H7 (cell line): ENCODE measurements at places on chromosomes 3 and 15.
A peak's percentile ranks its signal among the peaks of the same experiment; 100 is the strongest.

DNA sequence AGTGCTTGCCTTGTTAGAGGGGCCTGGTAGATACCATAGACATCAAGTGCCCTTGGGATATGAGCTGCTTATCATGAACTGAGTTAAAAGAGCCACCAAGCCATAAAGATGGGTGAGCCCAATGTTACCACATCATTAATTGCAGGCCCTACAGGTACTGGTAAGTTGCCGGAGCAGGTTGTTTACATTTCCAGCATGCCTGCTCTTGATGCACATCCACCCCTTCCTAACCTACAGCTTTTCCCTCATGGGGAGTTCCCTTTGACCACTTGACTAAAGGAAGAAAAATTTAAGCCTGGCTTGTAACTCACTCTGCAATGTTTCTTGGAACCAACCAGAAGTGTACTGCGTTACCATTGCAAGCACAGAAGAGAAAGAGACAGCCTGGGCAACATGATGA is 24.7 kb upstream of the ULK4 start:
- DNase-seq = no peak

DNA sequence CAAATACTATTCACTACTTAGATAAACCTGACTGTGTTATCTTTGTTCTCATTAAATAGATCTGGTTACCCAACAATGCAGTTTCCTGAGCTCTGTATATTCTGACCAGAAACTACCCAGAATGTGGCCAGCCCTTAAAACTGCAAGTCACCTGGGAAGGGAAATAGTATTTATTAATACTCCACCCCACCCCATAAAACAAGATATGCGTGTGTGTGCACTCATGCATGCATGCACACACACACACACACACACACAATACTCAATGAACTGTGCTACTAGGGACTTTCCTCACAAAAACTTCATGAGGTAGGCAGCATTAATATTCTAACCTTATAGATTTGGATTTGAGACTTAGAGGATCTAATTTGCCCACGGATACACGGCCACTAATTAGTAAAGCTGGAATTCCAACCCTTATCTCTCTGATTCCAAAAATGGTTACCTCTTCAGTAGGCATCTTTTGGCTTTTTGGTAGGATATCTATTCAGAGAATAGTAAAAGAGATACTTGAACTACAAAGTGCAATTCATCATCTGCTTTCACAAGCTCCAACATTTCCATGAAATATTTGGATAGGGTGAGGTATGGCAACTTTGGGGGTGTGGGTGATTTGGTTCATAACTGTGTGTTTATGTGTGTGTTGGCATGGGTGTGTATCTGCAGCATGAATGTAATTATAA is 197.0 kb upstream of the CFAP20DC start:
- DNase-seq = no peak

DNA sequence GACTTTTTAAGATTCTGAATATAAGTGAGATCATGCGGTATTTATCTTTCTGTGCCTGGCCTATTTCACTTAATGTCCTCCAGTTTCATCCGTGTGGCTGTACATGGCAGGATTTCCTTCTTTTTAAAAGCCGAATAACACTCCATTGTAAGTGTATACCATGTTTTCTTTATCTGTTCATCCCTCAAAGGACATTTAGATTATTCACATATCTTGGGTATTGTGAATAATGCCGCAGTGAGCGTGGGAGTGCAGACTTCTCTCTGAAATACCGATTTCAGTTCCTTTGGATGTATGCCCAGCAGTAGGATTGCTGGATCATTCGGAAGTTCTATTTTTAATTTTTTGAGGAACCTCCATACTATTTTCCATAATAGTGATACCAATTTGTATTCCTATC is 136.1 kb downstream of the APBA2 start:
- no peak for DNase-seq

- DNase-seq = no peak
Measured at GRCh38 chr3:414063-414462, 217.5 kb downstream of the CHL1 start.

- DNase-seq = no peak
Measured at GRCh38 chr3:108946292-108947285, 7.1 kb downstream of the GUCA1C start.

GRCh38 chr15:71136159-71136783 is 21.0 kb downstream of the THSD4 start:
- DNase-seq = no peak

DNA sequence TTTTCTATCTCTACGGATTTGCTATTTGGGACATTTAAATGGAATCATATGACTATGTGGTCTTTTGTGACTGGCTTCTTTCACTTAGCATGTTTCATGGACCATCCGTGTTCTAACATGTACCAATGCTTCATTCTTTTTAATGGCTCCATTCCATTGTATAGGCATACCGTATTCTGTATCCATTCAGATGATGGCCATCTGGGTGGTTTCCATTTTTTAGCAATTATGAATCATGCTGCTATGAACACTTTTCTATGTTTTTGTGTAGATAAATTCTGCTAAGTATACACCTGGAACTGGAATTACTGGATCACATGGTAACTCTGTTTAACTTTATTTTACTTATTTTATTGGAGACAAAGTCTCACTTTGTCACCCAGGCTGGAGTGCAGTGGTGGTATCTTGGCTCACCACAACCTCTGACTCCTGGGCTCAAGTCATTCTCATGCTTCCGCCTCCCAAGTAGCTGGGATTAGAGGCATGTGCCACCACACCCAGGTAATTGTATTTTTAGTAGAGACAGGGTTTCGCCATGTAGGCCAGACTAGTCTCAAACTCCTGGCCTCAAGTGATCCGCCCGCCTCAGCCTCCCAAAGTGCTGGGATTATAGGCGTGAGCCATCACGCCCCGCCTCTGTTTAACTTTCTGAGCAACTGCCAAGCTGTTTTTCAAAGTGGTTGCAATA is 13.4 kb downstream of the UBP1 start:
- DNase-seq = no peak

- no peak for DNase-seq
Measured at GRCh38 chr15:70712271-70712670, 51.1 kb downstream of the UACA start.

DNA sequence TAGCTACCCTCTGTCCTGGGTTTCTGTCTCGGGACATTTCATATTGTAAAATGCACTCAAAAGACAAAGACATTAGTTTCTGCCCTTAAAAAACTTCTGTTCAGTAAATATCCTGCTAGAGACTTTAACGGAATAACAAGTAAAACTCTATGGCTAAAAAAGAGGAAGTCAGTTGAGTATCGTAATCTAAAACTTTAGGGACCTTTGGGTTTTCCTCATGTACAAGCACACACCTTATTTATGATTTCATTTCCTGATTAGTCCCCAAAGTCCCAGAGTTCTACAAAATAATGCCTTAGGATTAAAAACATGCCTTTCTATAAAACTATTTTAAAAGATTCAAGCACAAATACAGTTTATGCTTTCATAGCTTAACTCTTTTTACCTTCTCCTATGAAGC is 585.9 kb downstream of the UNC13C start:
- DNase-seq = no peak

DNA sequence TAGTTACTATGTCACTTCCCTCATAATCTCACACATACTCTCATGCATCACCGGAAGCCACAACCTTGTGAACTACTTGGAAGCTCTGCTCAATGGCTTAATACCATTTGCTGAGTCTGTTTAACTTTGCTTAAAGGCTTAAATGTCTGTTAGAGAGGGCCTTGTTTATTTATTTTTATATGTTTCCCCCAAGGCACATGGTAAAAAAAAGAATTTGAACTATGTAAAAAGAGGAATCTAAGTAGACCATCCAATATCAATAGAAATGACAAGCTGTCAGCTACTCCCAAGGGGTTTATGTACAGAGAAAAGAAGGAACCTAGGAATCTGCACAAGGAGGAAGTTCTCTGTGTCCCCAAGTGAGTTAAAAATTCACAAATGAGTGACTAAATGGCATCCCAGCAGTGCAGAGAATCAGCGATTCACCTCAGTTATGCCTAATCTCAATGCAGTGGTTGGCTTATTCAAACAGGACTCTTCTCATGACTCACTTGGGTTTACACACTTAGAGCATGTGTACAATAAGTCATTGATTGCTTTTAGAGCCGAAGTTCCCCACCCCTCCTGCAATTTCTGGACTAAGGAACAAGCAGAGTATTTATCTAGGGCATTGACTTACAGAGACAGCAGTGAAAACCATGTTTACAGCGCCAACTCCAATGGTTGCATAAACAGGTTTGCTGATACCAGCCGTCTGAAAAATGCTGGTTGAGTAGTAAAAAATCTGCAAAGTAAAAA is 24.4 kb downstream of the SLC2A2 start:
- no peak for DNase-seq

GRCh38 chr3:193744822-193745684 is 152.0 kb downstream of the OPA1 start:
- no peak for DNase-seq

DNA sequence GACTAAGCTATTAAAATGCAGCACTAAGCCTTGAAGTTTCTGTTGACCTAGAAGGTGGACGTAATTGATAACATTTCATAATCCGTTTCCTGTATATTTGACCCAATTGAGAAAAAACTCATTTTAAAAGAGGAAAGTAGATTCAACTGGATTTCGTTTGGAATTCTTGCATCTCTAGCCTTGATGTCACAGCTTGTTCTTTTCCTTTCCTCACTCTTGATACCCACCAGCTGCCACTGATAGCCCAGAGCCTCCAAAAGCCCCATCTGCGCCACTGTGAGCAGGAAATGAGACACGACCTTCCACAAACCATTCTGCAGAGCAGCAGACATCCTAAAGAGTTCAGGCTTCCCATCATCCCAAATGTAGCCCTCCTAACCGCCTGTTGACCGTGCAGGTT is 61.8 kb downstream of the FOXB1 start:
- no peak for DNase-seq

- peak; percentile 98 for DNase-seq
Measured at GRCh38 chr15:78299101-78299930, at the start of gene SKIC8. Gene SKIC8, minus strand, starts transcription at chr15:78299609. Its CDS starts 3,923 bp downstream, at chr15:78295686.

- no peak for DNase-seq
Measured at GRCh38 chr3:138803006-138803653, 31.6 kb downstream of the PIK3CB start.

DNA sequence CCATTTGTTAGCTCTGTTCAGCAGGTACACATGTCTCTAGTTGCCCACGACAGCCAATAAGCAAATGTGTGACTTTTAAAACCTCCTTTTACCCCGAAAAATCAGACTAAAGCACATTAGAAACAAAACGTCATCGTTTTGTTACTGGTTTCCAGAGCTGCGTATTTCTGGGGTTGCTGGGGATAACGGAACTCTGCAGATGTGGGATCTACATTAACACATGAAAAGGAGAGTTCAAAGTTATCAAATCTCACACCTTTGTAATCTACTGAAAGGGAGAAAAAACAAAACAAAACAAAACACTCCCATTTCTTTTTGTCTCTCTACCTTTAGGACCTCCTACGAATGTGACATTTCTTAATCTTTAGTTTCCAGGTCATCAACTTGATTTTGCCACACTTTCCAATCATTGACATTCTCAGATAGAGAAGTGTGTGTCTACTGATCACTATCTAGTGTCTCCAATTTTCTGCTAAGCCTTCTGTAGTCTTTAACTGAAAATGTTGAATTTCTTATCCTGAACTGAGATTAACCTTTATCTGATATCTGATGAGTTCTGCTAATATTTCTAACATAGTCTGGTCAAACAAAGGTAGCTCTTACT is 93.0 kb upstream of the TSPAN3 start:
- DNase-seq = no peak

- peak; percentile 4 for DNase-seq
Measured at GRCh38 chr3:44068753-44069152, 172.9 kb upstream of the TOPAZ1 start.

DNA sequence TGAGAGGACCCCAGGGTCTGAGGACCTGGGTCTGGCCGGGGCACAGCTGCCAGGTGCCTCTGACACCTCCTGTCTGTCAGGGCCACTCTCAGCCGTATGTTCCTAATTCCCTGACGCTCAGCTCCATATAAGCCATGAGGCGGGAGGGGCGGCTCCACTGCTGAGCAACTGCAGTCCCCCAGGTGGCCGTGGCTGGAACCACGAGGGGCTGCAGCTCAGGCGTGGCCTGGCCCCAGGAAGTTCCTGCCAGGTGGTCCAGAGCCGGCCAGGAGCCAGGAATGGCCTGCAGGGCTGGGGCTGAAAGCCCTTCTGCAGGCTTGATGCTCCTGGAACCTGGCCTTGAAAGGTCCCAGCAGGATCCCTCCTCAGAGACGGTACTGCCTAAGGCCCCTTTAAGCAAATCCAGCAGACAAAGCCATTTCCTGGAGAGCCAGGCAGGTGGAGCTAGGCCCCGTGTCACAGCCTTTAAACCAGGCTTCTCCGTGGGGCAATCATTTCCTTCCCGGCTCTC is 118.0 kb downstream of the CHSY1 start:
- DNase-seq = peak; percentile 66

GRCh38 chr3:169391672-169392071 is 271.8 kb downstream of the MECOM start:
- no peak for DNase-seq

GRCh38 chr15:76165951-76166350 is 106.2 kb downstream of the TMEM266 start:
- no peak for DNase-seq

DNA sequence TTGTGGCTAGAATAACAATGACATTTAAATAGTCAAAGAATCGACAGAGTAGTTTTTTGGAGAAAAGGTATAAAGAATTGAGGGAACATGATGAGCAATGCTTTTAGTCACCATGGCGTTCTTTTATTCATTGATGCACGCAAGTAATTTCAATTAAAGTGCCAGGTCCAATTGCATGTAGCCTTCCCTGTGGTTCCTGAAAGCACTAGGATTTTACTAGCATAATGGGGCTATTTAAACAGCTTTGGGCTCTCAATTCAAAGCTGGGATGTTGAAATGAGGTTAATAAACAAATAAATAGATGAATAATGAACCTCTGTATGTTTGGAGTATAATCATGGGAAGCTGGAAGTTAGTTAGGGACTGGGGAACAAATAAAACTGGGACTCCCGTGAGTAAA is 121.2 kb upstream of the GAP43 start:
- no peak for DNase-seq

- no peak for DNase-seq
Measured at GRCh38 chr3:28151608-28152228, 89.7 kb upstream of the CMC1 start.

DNA sequence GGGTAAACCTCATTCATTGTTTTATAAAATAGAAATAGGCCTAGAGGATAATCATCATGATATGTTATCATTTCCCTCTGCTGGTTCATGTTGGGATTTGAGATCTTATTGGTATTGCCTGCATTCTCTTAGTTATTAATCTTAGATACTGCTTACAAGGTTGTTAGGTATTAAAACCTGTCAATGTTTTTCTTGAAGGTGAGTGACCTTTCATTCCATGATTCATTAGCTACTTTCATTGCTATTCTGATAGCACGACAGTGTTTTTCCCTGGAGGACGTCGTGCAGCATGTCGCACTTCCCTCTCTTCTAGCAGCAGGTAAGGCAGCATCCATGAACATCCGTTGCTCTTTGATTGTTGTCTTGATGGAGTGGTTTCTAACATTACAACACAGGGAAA is 17.1 kb downstream of the P2RY12 start:
- no peak for DNase-seq

DNA sequence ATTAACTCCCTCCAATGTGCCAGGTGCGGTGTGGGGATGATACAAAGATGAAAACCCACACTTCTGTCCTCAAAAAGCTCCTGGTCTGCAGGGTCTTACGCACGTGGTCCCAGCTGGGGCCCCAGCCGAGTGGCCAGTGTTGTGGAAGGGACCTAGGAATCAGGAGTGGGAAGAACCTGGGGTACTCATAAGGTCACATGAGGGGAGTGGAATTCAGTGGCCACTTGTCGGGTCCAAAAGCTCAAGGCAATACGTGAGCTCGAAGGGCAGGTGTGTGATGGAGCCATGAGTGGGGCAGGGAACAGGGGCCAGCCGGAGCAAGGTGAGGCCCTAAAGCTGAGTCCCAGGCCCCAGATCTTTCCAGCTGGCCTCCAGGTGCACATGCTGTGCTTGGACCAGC is 260.0 kb upstream of the LYSMD4 start:
- no peak for DNase-seq

- no peak for DNase-seq
Measured at GRCh38 chr15:56946150-56946549, 27.7 kb downstream of the TCF12 start.
